ENCODE measurements at places on chromosomes 1 and 21.

GRCh38 chr1:75770761-75771160 is 15.3 kb upstream of the RABGGTB start:
- no peak for DNase-seq

DNA sequence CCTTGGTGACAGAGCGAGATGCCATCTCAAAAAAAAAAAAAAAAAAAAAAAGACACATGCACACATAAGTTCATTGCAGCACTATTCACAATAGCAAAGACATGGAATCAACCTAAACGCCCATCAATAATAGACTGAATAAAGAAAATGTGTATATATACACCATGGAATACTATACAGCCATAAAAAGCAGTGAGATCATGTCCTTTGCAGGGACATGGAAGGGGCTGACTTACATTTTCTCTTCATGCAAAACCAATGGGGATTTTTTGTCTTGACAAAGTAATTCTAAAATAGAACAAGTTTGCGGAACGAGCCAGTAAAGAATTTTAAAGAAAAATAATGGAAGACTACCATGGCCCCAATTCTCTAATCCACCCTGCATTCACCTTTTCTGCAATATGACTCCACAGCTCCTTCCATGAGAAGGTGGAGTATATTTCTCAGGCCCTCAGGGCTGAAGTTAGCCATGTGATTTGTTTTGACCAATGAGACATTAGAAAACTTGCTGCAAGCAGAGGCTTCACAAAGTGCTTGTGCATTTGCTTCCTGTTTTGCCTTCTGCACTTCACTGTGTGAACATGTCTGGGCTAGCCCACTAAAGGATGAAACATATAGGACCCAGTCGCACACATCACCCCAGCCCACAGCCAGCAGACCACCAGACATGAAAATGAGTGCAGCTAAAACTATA is 78.8 kb upstream of the NR5A2 start:
- no peak for DNase-seq

DNA sequence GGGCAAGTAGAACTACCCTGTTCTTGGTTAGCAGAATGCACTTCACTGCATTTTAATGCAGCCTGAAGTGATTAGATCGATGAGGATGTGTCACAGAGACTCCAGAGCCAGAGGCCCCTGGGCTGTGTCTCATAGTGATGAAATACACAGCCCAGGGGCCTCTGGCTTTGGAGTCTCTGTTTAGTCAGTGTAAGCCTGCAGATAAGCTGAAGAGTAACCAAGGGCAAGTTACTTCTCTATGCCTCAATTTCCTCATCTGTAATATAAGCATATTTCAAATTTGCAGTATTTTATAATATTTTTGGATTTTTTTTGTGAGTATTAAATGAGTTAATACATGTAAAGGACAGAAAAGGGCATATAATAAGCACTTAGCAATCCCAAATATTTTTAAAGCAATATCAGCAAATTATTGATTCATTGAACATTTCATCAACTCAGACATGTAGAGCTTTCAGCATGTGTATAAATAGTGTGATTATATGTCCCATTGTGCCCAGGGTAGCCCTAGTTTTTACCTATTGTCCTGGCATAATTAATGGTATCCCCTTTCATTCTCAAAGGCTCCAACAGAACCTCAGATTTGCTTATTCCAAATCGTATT is 23.6 kb upstream of the APOBEC4 start:
- DNase-seq: no peak

DNA sequence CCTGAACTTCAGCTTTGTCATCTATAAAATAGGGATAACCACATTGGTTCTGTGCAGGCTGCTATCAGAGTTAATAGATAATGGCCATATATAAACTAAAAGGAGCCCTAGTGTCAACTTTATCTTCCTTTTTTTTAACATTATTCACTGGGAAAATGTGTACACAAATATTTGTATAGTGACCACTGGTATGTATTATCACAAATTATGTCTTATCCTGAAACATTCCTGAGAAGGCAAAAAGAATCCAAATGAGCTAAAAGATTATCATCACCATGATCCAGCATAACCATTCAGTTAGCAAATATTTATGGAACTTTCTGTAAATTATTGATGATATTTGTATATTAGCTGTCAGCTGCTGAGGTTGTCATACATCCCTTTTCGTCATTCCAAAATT is 16.6 kb downstream of the ANGPTL3 start:
- DNase-seq: no peak

GRCh38 chr1:5998051-5998905 is 6.1 kb upstream of the NPHP4 start:
- DNase-seq: no peak

GRCh38 chr1:19405195-19405760 is 80.1 kb downstream of the CAPZB start:
- DNase-seq: no peak

DNA sequence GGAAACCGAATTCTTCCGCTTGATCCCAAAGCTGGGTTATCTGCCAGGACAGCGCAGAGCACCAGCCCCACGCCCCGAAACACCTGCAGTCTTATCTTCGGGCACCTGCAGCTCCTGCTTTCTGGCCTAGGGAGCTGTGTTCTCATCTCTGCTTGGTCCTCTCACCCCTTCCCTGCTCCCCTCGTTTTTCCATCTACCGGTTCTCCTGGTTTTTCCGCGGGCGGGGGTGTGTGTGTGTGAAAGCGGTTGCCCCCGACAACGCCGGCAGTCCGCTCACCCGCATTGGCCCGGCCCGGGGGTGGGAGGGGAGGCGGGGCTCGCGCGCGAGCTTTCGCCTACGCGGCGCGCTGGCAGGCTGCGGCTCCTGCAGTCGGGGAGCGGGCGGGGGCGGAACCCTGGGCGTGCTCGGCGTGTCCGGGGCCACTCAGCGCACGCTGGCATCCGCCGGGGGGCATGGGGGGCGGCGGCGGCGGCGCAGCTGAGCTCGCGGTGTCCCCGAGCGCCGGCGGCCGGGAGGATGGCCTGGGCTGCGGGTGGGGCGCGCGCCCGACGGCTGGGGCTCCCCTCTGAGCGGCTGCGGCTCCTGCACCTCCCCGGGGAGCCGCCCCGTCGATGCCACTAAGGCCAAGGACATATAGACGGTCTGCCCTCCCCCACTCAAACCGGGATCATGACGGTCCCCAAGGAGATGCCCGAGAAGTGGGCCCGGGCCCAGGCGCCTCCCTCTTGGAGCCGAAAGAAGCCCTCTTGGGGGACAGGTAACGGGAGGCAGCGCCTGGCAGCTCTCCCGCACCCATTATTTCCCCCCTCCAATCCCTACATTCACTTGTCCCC is 3.2 kb downstream of the ATP8B2 start:
- no peak for DNase-seq

DNA sequence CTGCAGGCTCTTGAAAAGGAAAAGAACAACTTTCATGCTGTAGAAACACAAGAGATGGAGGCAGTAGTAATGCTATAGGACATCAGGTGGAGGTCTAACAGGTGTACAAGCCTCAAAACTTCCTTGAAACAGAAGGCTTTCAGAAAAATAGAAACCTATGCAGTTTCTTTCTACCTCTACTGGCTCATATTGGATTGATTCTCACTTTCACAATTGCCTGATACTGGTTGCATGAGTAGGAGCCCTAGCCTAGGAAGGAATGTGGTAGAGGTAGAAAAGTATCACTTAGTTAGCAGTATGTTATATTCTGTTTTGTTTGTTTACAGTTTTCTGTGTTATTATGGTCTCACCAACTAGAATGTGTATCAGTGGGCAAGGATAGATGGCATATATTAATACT is 175.4 kb upstream of the GORAB start:
- no peak for DNase-seq

All from NCI-H446 (cell line).